Stimulated activated CD8-positive, alpha-beta memory T cell treated with anti-CD3 and anti-CD28 coated beads, Interleukin-4, amount 100 ng/mL, for 4 hours (primary cell): ENCODE measurements at places on chromosomes 12 and 14.

GRCh38 chr12:27982385-27982784 is 9.9 kb upstream of the PTHLH start:
- no peak for DNase-seq

- no peak for DNase-seq
These were observed 599 bp downstream of the PAPLN start for GRCh38 chr14:73237786-73238423.

DNA sequence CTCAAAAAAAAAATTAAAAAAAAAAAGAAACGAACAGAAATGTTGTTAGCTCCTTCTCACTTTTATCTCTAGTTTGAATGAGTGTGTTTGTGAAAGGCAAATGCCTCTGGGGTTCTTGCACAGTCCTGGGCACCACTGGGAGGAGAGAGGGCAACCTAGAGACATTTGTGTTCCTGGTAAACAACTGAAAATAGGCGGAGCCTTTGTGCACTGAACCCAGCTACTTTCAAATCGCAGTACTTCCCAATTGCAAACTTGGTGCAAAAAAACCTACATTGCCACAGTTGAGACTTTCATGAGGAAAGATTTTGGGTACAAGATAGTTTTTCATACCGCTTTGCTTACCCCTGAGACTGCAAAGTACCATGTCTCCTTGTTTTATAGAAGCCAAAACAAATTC is 430.0 kb downstream of the ZFP36L1 start:
- no peak for DNase-seq

- no peak for DNase-seq
These were observed 191.2 kb upstream of the DIO3 start for GRCh38 chr14:101369916-101370592.

- DNase-seq: no peak
These were observed 34.0 kb downstream of the MNAT1 start for GRCh38 chr14:60768602-60769001.

GRCh38 chr12:43057566-43057965 is 468.0 kb upstream of the PRICKLE1 start:
- DNase-seq: no peak

GRCh38 chr12:114395755-114396152 is 10.2 kb downstream of the TBX5 start:
- no peak for DNase-seq

DNA sequence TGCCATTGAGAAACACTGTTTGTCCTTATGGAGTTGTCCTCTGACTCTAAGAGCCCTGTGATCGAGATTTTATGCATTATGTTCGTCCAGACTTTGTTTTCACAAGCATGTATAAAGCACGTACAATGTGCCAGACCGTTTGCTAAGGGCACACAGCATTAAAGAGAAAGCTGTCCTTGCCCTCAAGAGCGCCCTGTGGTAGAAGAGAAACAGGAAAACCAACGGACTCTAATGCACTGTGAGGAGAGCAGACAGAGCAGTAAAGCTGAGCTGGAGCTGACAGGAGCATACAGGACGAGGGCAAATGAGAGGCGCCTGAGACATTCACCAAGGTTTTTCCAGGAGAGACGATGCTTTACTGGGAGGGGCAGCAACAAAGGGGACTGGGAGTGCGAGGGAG is 66.2 kb upstream of the OVCH1 start:
- no peak for DNase-seq

DNA sequence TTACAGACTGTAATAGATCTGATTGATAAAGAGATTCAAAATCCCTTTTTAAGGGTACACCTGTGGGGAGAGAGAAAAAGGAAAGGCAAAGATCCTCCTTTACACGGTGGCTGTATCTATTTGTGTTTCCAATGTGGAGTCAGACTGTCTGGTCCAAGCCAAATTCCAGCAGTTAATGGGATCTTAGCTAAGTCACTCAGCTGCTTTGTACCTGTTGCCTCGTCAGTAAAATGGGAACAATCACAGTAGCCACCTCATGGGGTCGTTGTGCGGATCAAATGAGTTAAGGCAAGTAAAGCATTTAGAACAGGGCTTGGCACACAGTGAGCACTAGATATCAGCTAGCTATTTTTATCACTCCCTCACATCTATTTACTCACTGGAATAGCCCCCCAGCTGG is 46.9 kb downstream of the EFCAB11 start:
- DNase-seq: no peak

DNA sequence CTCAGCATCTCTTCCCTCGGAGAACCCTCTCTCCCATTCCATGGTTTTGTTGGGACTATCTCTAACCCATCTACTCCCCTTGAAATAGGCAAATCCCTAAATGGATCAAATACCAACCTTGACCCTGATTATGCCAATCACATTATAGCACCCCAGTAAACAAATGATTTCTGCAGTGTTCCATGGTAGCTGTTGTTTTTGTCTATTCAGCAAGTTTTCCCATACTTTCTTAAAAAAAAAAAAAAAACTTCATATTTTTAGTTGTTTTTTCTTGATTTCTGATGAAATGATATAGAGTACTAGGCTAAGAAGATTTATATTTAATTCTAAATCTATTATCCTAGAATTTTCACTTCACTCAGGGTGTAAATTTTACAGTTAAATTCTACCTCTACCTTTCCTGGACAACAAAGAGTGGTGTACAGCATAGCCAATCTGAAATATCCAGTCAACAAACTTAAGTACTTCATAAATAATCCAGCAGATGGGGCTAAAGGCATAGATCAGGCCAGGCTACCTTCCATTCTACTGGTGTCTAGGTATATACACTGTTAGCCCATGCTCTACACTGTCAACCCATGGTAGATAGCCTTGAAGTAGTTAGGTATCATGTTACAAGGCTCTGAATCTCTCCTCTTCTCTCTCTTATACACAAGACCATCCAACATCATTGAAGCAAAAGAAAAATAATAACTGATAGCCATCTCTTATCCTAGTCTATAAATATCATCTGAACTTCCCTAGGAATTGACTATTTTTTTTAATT is 82.2 kb downstream of the PLEKHG7 start:
- no peak for DNase-seq

DNA sequence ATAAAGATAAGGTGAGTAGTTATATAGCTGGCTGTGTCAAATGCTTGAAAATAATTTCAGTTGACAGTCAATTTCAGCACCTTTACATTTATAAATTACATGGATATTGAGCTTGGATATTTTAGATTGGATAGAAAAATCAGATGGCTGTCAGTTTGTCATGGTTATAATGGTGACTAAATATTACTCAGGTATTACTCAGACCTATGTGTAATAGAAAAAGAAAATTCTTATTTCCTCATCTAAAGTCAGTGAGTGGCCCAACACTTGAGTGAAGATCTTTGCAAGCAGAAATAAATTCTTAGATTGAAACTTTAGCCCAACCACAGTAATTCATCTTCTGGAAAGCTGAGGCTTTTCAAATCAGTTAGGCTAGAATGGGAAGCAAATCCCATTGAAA is 354.4 kb downstream of the NAV3 start:
- no peak for DNase-seq

GRCh38 chr12:19030603-19031002 is 98.9 kb upstream of the PLEKHA5 start:
- DNase-seq: no peak

GRCh38 chr14:32417956-32418552 is 89.0 kb downstream of the AKAP6 start:
- no peak for DNase-seq

DNA sequence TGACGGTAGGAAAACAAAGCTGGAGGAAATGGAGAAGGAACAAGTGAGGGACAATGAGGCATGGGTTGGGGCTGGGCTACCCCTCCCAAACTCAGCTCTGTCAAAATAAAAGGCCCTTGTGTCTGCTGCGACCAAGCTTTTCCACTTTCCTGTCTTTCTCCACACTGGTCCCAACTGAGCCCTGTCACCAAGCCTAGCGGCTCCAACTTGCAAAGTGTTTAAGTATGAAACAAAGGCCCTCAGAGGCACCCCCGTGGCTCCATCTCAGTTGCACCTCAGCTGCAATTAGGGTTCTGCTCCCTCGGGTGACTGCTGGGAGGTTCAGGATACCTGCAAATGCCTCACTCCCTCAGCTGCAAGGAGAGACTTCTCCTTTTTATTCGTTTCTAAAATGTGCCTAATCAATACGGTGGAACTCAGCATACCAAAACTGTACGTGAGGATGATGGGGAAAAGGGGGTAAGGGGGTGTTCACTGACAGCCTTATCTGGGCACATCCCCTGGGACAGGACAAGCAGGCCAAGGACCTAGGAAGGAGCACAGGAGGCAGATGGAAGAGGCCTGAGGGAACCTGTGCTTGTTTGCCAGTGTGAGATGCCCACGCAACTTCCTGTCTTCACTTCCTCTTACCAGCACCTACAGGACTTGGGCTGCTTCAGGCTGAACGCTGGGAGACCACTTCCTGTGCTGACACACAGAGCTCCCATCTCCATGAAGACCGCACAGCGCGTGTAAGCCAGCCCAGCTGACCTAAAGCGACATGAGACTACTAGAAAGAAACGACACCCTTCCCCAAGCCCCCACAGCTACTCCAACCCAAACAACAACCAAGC is 8.9 kb downstream of the VAMP1 start:
- peak; percentile 70 for DNase-seq

- no peak for DNase-seq
These were observed 453.7 kb downstream of the ATP23 start for GRCh38 chr12:58395056-58395455.

GRCh38 chr12:92088805-92089204 is 56.8 kb downstream of the BTG1 start:
- DNase-seq: no peak

DNA sequence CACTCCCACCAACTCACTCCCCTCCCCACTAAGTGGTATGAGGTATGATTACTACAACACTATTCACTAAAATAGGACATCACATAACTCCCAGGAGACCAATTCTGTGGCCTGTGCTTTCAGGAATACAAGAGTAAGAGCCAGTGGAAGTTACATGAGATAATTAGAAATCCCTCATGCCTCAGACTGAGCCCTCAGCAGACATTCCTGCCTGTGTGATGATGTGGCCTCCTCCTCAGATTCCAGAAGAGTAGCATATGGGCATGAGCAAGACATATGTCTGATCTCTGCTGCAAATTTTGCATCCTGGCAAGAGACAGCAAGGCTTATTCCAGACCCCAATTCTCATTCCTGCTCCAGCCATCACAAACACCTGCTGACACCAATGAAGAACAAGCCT is 46.0 kb upstream of the BMP4 start:
- DNase-seq: no peak

DNA sequence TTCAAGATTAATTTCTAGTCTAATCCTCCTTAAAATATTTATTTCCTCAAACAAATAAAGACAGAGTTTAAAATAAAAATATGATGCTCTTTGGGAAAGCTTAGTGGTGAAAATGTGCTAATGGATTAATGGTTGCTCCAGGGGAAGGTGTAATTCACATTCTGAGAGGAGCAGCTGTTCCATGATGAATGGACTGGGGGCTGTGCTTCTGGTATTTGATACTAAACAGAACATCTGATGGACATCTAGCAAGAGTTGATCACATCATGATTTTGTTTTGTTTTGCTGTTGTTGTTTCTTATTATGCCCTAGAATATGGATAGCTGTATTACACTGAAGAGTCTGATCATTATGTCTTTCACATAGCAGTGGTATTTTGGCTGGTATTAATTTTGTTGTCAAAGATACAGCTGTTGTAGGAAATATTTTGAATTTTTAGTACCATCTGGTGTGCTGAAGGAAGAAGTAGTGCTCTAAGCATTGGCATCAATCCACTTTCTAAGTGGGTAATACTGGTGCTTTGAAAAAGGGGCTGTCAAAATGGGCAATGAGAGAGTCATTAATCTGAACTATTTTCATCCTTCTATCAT is 296.4 kb downstream of the ADAMTS20 start:
- DNase-seq: no peak

DNA sequence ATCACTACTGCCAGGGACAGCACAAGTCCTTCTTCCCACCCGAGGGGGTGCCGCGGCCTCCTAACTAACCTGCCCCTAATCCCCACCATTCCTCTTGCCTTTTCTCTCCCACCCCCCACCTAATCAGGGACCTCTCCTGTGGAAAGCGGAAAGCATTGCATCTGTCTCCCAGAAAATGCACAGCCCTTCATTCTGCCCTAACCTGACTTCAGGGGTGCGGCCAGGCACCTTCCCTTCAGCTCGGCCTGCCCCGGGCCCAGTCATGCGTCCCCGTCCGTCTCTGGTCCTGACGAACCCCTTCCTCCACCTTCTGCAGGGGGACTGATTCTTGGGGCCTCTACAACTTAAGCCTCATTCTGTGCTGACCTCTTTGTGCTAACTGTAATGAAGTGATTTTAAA is 43.9 kb upstream of the TRAF3 start:
- no peak for DNase-seq

DNA sequence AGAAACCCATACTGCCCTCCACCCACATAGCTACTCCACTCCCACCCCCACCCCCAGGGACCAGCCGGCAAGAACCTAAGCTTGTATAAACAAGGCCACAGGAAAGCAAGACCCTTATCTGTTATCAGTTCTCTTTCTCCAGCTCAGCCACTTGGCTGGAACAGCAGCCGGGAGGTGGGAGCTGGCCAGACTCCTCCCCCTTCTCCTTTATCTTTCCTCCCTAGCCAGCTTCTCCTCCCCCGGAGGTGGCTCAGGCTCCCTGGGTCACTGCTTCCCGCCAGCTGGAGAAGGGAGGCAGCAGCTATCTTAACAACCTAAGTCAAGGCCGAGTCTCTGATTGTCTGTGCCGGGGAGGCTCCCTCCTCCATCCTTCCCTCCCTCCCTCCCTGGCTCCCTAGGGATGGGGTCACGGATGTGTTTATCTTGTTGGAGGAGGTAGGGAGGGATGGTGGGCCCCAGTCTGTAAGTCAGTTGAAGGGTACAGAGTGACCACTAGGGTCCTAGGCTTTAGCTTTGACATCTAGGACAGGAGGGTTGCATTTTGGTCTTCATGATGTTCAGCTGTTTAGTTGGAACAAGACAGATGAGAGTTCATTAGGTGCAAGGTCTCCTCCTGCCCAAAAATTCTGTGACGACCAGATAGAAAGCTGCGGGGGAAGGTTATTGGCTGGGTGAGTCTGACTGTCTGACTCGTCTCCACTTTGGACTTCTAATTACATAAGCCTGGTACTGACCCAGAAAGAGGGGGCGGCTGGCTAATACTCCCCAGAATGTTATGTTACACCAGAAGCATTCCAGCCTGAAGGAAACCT is 29.7 kb downstream of the ZFP36L1 start:
- DNase-seq: no peak

- no peak for DNase-seq
These were observed 382.6 kb upstream of the DCN start for GRCh38 chr12:91565246-91565645.

DNA sequence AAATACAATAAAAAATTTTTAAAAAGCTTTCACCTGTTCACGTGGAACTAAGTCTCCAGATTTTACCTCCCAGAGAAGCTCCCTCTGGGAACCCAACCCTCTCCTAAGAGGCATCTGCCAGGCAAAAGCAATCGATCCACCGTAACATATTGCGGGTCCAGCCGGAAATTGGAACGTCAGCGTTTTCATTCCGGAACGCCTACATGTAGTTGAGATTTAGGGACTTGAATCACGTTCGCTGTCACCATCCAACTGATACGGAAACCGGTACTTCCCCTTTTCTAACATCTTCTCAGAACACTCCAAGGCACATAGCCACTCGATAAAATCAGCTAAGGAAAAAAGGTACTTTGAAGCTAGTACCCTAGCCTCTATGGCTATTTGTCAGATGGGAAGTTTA is 70.3 kb downstream of the COX16 start:
- no peak for DNase-seq
